Fibroblast of the conjunctiva (primary cell): ENCODE measurements at places on chromosomes 4 and X.

DNA sequence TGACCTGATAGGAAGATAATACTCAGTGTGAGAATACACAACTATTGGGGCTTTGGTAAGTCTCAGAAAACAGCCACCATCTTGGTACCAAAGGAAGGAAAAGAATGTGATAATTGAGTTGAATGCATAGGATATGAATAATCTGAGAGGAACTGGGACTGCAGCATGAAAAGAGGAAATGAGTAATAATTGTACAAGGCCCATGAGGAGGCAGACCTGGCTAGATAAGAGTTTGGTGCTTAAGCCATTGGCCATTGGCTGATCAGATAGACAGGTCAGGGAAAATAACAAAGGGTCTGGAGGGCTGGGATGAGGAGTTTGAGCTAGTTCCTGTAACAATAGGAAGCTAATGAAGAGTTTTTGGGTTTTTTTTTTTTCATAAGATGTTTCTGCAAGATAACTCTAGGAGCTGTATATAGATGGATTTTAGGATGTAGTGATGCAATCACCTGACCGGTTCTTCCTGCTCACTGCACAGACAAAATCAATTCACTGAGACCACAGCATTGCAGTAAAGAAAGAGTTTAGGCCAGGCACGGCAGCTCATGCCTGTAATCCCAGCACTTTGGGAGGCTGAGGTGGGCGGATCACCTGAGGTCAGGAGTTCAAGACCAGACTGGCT is 5.3 kb upstream of the TRMT2B start:
- DNase-seq: no peak

GRCh38 chr4:83124111-83124780 is 9.7 kb upstream of the PLAC8 start:
- no peak for DNase-seq

DNA sequence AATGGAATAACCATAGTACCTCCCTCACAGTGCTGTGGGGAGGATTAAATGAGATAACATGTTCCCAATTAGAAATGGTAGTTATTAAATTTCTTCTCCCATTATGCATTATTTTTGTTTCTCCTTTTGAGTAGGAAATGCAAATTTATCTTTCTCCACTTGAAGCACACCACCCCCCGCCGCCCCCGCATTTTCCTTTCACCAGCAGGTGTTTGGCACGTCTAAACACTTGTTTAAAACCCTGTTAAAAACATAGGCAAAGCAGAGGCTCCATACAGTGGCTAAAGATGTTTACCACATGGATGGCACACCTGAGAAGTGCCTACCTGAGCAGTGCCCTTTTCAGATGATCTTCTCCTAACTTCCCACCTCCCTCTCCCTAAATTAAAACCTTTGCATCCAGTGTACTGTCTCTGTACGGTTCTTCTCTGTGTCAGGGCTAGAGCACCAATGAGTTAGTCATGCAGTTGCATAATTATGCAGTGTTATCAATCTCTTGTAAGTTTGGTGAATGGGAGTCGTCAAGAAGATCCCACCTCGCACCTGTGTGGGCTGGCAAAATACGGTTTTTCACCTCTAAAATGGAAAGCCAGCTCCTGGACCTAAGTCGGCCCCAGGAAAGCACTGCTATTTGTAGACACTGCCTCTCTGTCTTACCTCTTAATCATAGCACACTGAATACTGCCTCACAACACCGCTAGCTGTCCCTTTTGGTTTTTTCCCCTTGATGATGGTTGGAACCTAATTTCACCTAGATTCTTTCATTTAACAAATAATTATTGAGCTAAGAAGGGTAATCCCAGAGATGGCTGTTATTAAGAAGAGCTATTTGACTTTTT is 122.0 kb downstream of the CT47B1 start:
- no peak for DNase-seq

GRCh38 chr4:59536428-59536827 is 1663.7 kb upstream of the ADGRL3 start:
- DNase-seq: no peak

DNA sequence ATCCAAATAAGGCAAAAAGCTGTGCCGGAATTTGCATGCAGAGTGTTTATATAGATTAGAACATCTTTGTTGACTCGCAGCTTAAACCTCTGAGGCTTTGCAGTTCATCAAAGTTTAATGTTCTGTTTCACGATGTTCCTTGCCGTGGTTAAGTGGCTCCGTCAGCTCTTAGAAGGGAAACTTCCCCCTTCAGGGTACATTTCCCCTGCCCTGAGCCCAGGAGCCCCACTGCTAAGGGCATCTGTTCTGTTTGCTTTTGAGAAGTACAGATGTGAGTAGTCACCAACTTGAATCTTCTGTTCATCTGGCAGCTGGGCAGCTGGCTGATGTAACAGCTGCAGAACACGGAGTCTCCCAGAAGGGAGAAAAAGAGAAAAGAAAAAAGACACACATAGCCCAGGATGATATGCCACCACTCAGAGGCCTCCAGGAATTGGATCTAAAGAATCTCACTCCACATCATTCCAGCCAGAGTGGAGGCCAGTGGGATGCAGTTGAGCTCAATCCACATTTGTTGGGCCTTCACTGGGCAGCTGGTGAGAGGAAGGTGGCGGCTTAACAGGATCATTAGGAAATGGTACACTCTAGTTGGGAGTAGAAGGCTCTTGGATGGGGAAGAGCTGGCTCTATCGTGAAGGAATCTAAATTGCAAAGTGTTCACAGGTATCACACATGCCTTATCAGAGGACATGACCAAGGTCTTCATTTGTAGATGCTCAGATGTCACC is 178.7 kb upstream of the RBPJ start:
- DNase-seq: peak; percentile 74

GRCh38 chr4:8277356-8278008 is 7.9 kb downstream of the HTRA3 start:
- DNase-seq: no peak

GRCh38 chr4:1668488-1668840 is 15.6 kb downstream of the FAM53A start:
- no peak for DNase-seq

GRCh38 chrX:57453901-57454300 is 137.9 kb upstream of the ZXDB start:
- no peak for DNase-seq

DNA sequence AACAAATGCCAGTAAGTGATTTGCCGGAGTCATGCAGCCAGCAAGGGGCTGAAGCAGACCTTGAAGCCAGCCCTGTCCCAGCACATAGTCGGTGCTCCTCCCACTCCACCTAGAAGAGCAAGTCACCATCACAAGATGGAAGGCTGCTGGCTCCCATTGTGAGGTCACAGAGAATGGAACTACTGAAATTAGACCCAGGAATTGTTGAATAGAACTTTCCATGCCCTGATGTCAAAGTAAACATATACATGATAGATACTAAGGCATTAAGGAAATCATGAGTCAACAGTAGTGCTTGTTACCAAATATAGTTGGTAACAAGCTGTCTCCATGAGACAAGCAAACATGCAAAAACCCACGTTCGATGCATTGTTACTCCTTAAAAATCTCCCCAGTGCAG is 177.1 kb upstream of the MID1 start:
- peak; percentile 6 for DNase-seq

- no peak for DNase-seq
These were observed 159.2 kb downstream of the SLC4A4 start for GRCh38 chr4:71498002-71498401.

GRCh38 chr4:138861135-138861534 is 154.4 kb upstream of the NOCT start:
- DNase-seq: no peak

GRCh38 chr4:110171971-110172370 is 26.4 kb downstream of the ELOVL6 start:
- DNase-seq: no peak
